ENCODE measurements at places on chromosomes 5 and 9.

DNA sequence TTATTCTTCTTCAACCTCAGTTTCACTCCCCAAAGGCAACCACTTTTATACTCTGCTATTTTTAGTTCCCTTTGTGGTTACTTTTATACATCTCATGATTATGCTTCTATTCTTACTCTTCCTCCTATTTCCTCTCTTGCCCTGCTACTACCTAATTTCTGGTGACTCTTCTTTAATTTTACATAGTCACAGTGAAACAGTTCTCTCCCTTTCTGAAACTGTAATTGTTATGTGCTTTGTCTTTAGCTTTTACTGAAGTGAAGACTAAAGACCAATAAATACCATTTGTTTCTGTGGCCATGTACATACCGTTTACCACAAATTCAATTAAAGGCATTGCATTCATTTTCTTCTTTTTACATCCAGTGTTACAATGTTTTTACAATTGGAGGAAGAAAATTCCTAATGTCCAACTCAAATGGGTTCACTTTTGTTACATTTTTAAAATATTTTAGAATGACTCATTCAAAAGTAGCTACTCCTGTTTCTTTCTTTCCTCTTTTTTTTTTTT, 410.6 kb downstream of the PSAT1 start:
- peak; percentile 74 for DNase-seq

DNA sequence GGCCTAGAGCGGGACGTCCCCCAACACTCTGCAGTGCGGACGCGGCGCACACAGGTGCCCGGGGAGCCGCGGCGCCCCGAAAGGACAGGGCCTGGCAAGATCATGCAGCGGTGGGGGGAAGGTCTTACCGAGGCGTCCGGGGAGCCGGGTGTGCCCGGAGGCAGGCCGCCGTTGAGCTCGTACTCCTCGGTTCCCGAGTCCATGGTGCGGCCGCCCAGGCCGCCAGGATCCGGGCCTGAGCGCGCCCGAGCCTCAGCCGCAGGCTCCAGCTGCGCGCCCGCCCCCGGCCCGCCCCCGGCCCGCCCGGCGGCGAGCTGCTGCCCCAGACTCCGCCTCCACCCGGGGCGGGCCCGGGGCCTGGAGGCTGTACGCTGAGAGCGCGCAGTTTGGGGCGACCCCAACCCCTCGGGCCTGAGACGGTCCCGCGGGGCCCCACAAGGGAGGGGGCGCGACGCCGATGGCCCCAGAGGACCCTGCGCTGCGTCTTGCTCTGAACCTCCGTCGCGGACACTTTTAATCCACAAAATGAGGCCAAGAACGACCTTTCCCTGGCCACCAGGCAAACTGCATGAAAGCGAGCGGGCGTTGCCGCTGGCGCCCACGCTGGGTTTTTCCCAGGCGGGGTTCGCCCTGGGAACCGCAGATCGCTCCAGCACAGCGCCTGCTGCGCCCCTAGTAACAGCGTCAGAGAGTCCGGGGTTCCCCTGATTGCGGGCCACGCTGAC, at the start of gene NINJ1:
TSS of gene NINJ1 (minus strand) at position 237 of the 725 bp plus-strand sequence. CDS start at position 203, 34 bp downstream.
- DNase-seq, result peak; percentile 35

- no peak for DNase-seq
Observed at GRCh38 chr5:31335456-31335855, 142.0 kb downstream of the CDH6 start.

DNA sequence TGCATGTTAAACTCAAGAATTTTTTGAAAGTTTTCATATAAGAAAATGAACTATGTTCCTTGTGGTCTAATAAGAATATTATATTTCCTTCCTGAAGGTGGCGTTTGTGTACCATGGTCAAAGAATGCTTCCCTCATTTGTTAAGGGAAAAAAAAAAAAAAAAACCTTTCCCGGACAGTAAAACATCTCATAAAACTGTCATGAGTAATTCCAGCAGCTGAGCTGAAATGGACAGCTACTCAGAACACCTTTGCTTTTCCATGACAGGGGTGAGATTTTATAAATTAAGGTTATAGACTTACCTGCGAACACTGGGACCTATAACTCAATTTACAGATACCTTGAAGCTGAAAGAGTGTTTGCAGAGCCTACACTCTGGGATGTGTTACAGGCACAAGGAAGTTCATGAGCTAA, 113.2 kb upstream of the RANBP3L start:
- peak; percentile 57 for DNase-seq

DNA sequence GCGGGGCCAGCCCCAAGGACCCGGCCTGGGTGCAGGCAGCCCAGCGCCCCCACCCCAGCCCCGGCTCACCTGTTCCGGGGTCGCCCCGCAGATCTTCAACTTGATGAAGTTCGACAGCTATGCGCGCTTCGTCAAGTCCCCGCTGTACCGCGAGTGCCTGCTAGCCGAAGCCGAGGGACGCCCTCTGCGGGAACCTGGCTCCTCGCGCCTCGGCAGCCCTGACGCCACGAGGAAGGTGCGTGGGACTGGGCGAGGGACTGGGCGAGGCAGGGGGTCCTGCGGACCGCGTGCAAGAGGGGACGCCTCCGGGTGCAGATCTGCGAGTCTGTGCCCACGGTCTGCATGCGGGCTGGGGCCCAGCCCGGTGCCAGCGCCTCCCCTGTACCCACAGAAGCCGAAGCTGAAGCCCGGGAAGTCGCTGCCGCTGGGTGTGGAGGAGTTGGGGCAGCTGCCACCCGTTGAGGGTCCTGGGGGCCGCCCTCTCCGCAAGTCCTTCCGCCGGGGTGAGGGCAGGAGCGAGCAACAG, 9.7 kb downstream of the RGS14 start:
- DNase-seq, result peak; percentile 71

DNA sequence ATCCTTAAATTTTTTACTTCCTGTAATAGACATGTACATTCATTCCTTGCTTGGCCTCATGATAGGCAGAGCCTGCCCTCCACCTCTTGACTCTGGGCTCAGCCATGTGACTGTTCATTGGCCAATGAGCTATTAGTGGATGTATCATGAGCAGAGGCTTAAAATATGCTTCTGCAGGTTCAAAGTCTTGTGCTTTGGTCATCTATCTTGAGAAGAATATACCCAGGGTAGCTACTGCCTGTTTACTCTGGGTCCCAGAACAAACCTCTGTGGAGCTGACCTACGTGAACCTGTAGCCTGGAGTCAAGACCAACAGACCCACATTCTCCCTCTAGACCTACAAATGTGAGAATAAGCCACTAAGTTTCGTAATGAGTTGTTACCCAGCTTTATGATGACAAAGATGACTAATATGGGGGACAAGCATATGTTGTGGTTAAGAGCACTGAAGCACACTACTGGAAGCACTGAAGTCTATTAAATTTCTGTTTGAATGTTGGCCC, 244.4 kb downstream of the MAST4 start:
- peak; percentile 44 for DNase-seq

- DNase-seq, result no peak
Observed at GRCh38 chr9:133584559-133585476, 24.4 kb downstream of the FAM163B start.

GRCh38 chr9:135135929-135136315, 48.5 kb downstream of the OLFM1 start:
- DNase-seq, result no peak

GRCh38 chr9:105005186-105005585, 77.2 kb upstream of the ABCA1 start:
- no peak for DNase-seq

GRCh38 chr9:131238402-131239021, 37.8 kb downstream of the FAM78A start:
- no peak for DNase-seq

DNA sequence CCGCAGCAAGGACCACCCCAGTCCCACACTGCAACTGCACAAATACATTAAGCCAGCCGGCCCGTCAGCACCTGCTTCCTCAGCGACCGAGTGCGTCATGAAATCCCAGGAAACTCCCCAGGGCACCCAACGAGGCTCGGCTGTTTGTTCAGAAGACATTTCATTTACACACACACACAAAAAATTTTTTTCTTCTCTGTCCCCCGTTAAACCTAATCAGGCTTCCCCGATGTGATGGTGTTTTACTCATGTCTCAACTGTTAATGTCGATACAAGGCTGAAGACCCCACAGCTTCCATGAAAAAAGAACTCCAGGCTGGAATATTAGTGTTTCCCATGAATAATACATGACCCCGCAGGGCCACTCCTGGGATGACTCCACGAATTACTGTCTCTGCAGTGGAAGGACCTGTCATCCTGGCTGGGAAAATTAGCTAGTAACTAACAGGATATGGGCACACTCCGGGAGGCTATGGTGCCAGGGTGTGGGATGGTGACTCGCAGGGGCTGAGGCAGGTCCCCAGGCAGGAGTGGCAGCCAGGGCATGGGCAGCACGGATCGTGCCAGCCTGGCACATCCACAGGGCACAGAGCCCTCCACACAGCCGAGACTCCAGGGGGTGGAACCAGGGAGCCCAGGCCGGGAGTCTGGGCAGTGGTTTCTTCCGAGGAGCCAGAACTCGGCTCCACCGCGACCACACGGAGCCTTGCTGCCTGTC, 102.4 kb downstream of the VAV2 start:
- no peak for DNase-seq

DNA sequence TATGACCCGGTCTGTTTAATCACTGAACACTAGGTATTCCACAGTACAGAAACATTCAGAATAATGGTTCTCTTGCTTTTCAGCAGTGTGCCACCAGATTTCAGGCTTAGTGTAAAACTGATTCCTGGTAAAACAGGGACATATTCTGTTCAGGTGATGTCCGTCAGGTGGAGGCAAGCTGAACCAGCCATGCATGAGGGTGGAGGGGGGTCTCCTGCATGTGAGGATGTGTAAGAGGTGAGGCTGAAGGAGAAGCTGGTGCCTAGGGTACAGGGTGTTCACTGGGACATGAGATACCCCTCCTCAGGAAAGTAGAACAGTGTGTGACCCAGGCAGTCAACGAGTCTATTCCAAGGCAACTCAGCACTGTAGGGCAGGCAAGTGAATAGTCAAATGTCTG, 563.9 kb downstream of the BNC2 start:
- no peak for DNase-seq

DNA sequence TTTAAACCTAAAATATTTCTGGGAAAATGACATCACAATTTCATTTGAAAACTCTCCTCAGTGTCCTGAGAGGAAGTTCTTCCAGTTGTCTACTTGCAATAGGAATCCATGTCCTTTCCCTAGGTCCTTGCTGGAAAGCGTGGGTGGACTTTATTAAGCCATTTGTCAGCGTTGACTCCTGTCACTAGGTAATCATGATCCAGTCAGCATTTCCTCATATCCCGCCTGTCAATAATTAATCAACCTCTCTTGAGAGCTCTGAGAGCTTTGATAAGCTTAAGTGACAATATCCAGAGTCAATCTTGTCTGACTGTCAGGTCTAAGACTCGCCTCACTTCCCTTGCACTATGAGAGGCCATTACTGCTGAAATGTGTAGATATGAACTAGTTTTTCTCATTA, 107.2 kb upstream of the SLIT3 start:
- DNase-seq, result no peak

DNA sequence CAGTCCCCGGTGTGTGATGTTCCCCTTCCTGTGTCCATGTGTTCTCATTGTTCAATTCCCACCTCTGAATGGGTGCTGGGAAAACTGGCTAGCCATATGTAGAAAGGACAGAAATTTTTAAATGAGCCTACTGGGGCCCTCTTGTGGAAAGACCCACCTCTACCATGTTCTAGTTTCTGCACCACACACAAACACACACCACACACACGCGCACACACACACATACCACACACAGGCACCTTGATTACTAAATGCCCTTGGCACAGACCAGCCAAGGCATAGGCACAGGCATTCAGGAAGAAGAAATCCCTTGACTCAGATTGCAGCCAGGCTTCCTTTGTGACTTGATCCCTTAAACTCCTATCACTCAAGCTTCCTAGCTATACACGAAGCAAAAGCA, 60.5 kb downstream of the SIL1 start:
- peak; percentile 45 for DNase-seq

DNA sequence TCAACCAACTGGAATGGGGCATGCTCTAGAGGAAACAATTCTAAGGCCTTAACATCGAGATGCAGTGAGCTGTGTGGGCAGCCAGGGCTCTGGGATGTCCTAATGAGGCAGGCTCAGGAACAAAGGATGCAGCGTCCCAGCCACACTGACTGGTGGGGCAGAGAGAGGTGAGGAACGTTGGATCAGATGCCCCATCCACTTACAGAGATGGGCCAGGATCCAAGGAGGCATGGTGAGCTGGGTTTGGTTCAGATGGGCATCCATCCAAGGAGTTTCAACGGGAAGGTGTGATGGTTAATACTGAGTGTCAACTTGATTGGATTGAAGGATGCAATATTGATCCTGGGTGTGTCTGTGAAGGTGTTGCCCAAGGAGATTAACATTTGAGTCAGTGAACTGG, 15.5 kb upstream of the MARCHF6 start:
- DNase-seq, result no peak

- DNase-seq, result peak; percentile 99
Observed at GRCh38 chr5:103119765-103120606, at the start of the genes GIN1 and PPIP5K2. Gene GIN1 (minus strand): TSS chr5:103120138. CDS start chr5:103108707, 11,431 bp downstream. Gene PPIP5K2 (plus strand): TSS chr5:103120301. CDS start chr5:103129590, 9,289 bp downstream.

GRCh38 chr9:35690614-35691333, 1.0 kb upstream of the TPM2 start:
- DNase-seq, result peak; percentile 70

DNA sequence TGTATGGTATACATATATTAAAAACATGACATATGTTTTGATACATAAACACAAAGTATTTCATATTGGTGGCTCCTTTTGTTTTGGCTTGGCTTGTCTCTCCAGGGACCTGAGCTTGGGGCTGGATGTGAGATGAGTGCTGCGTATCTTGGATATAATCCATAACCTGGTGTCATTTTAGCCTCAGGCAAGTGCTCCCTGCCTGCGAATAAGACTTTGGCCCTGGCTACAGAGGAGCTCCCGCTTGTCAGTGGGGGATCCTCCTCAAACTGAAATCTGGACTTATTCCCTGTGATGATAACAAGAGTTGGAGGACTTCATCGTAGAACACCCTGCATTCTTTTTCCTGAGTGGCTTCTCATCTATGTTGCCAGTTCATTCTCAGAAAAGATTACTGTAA, 341.7 kb upstream of the CLINT1 start:
- DNase-seq, result no peak

DNA sequence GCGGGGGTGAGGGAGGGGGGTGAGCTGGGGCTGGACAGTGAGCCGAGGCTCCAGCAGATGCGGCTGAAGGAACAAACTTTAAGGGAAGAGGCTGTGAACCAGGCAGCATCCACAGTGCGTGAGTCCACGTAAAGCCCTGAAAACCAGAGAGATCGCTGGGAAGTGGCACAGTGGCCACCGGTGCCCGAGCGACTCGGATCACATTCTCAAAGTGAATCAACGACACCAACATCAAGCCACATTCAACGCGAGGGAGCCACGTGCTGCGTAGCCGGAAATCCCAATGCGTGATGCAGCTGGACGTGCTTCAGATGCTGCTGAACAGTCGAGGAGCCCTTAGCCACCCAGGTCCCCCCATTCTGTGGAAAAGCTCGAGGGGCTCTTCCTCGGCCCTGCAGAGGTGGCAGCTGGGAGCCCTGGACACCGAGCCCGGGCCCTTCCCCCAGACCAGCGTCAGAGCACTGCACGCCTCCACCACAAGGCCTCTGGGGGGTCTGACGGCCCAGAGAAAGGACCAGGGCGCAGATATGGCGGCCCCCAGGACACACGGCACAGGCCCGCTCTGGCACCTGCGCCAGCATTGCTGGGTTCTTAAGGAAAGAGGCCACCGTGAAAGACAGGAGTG, 53.7 kb upstream of the EXOC3 start:
- DNase-seq, result no peak

- DNase-seq, result no peak
Observed at GRCh38 chr5:62042007-62042406, 264.0 kb upstream of the KIF2A start.

GRCh38 chr9:133767008-133767407, 28.9 kb upstream of the SARDH start:
- no peak for DNase-seq

- DNase-seq, result no peak
Observed at GRCh38 chr9:29740518-29740917, 2167.2 kb upstream of the C9orf72 start.

Data from Kasumi-1 (cell line).